ENCODE measurements at places on chromosomes 3 and 15.

DNA sequence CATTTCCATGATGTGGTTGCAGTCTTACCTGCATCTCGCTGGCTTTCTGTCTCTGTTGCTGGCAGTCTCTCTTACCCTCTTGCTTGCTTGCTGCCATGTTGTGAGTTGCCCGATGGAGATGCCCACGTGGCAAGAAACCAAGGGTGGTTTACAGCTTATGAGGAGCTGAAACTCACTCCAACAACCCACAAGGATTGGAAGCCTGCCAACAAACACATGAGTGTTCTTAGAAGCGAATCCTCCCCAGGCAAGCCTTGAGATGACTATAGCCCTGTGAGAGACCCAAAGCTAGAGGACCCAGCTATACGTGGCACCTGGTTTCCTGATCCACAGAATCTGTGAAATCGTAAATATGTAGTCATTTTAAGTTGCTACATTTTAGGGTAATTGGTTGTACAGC is 490.9 kb upstream of the ADAMTS9 start:
- peak; percentile 18 for DNase-seq

GRCh38 chr3:128285967-128286321 is 132.7 kb downstream of the EEFSEC start:
- DNase-seq: no peak

DNA sequence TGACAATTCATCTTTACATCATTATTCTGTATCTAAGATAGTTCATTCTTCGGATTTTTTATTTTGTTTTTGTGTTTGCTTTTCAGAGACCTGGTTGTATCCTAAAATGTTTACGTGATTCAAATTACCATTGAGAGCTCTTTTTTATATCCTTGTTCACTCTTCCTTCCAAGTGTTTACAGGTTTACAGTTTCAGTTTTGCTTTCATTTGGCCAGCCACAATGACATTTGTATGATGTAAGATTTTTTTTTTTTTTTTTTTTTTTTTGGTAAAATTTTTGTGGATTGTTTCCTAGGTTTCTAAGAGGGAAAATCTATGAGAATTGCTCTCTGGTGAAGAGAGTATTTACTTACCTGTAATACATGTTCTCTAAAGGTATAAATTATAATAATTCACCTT is 55.0 kb downstream of the SETD5 start:
- no peak for DNase-seq

- no peak for DNase-seq
Observed at GRCh38 chr15:61687124-61687523, 373.1 kb downstream of the VPS13C start.

GRCh38 chr15:76153241-76154197 is 93.7 kb downstream of the TMEM266 start:
- DNase-seq: no peak

GRCh38 chr15:100190675-100191074 is 151.1 kb downstream of the ADAMTS17 start:
- DNase-seq: no peak
